ENCODE measurements at places on chromosomes 12 and 14.

GRCh38 chr12:13702381-13702780, 279.0 kb downstream of the GRIN2B start:
- no peak for DNase-seq

GRCh38 chr12:99049774-99050173, 404.7 kb downstream of the APAF1 start:
- no peak for DNase-seq

GRCh38 chr12:87140262-87140661, 884.1 kb upstream of the MGAT4C start:
- no peak for DNase-seq

DNA sequence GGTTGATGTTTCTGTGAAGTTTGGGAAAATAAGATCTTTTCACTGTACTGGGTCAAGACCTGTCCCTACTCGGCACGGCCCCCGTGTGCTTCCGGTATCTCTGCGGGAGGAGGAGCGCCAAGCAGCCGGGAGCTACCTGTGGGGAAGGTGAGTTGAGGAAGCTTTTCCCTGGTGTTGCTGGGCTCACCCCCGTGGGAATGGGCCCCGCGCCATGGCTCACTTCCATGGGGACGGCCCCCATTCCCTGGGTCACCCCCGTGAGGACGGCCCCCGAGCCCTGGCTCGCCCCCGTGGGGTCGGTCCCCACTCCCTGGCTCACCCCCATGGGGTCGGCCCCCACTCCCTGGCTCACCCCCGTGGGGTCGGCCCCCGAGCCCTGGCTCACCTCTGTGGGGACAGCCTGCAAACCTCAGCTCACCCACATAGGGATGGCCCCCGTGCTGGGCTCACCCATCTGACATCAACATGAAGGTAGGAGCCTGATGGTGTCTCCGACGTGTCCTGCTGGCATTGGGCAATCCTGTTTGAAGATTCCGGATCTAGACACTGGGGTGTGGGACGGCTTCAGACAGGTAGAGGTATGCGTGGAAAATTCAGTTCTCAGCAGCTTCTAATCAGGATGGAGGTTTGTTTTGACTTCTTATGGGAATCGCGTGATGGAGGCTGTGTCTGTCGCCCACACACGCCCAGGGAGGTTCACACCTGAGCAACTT, 9.1 kb downstream of the LRCOL1 start:
- no peak for DNase-seq

DNA sequence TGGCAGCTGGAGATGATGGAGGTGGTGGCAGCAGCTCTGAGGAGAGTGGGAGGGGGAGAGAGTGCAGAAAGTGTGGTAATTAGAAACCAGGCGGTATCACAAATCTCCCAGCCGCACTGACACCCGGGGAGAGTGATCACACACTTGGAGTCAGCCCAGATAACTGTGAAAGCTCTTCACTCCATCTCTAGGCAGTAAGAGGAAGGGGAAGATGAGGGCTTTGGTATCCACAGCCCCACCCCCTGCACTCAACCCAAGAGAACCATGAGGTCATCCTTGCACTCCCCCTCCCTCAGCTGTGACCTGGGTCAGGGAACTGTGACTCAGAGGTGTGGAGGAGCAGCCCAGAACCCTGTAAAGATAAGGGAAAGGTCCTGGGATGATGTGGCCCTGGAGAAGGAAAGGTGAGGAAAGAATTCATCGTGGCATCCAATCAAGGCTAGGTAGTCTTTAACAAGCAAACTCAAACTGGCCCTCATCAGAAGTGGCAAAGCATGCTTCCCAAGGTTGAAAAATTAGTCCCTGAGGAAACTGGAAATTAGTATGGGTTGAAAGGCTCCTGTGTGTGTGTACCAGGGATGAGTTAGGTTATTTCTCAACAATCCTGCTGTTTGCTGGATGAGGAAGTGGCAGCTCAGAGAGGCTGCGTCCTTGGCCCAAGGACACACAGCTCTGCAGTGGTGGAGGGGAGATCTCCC, 111.0 kb upstream of the LHX5 start:
- no peak for DNase-seq

GRCh38 chr14:89803542-89803941, 151.0 kb downstream of the EFCAB11 start:
- no peak for DNase-seq

GRCh38 chr12:105843561-105843960, 295.2 kb downstream of the NUAK1 start:
- no peak for DNase-seq

DNA sequence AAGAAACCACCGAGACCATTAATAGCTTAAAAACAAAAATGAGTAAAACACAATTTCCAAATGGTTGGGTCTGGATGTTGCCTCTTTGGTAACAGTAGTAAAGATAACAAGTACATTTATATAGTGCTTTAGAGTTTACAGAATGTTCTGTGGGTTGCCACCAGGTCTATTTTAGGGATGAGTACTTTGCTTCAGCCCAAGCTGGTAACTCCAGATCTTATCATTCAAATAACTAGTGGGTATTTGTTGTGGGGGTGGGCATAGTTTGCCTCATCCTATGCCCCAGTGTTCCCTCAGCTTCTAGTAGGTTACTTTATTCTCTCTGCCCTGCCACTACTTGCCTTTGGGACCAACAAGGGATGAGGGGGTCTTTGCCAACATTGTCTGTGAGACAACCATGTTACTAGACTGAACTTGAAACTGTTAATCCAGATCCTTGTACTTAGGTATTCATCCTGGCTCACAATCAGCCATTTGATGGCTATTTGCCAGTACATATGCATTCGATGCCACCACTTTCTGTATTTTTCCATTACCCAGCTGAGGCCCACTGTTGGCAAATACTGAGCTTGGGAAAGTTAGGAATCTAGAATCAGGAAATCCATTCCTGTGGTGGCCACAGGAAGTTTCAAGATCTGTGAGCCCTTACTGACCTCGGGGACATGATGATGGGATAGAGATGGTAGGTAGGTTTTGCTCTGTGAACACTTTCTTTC, 17.6 kb upstream of the AKAP6 start:
- no peak for DNase-seq

GRCh38 chr12:29883525-29883924, 99.8 kb upstream of the TMTC1 start:
- no peak for DNase-seq

- no peak for DNase-seq
These were observed 10.1 kb upstream of the ARID4A start for GRCh38 chr14:58288106-58288792.

DNA sequence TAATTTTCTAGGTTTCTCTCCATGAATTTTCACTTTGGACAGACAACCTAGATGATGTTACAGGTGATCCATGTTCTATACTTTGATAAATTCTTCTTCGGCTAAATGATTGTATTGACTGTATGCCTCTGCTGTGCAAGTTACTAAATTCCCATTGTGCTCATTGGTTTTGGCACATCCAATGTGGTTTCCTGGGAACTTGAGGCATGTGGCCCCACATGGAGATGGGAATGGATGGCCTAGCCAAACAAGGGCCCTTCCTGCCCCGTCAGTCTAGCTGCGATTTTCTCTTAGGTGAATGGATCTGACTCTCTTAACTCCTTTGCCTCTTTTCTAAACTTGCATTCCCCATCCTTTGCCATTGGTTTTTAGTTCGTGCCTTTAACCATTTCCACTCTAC, 186.2 kb downstream of the PELI2 start:
- DNase-seq, result no peak

DNA sequence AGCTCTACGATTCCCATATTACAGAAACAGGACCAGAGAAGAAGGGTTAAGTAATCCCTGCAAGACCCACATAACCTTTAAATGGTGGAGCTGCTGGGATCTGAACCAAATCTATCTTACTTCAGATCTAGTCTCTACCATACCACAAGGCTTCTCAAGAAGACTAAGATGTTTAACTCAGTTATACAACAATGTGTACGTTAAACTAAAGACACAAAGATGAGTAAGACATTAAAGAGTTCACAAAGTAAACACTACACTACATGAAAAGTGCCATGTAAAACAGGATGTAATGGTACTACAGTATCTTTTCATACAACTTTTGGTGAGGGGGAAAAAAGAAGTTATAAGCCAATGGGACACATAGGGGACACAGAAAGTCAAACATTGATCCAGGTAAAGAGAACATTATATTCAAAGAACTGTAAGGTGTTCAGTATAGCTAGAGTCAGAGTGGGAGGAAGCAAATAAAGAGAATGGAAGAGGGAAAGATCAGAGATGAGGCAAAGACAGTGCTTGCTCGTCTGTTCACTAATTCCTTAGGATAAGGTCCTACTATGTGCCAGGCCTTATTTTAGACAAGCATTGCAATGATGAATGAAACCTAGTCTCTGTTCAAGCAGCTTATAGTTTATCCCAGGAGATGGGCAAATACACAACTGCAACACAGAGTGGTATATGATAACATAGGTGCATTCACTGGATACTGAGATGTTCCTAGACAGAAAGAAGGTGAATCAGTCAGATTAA, 7.7 kb downstream of the TMED10 start:
- no peak for DNase-seq

GRCh38 chr12:33575346-33575745, 135.7 kb upstream of the SYT10 start:
- DNase-seq, result no peak

- DNase-seq, result no peak
These were observed 227.8 kb downstream of the TMEM117 start for GRCh38 chr12:44063671-44064070.

DNA sequence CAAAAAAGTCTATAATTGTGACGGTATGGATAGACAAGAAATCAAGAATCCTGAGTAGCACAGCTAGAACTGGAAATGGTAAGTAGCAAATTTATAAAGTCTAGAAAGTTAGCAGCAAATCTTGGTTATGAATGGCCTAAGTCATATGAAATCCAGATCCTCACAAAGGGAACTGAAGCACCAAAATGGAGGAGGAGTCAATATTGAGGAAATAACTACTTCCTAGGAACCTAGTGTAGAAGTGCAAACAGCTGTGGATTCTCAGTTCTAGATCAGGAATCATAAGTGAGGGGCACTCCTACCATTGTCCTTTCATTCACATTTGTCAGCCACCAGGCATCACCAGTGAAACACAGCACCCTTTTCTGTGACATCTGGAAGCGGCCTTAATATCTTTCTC, 202.2 kb upstream of the DCN start:
- DNase-seq, result no peak

DNA sequence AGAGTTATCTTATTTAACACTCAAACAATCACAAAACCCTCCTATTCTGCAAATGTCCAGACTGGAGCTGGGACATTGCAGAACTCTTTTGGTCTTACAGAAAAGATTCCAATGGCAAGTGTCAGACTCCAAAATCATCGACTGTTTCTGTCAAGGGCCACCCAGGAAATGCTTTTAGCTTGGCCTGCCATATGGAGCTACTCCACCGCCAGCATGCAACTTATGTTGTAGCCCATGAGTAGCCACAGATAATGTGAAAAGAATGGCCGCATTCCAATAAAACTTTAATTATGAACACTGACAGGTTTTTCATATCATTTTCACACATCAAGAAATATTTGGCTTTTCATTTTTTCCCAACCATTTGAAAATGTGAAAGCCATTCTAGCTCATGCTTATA, 57.5 kb downstream of the SYNE3 start:
- DNase-seq, result no peak

DNA sequence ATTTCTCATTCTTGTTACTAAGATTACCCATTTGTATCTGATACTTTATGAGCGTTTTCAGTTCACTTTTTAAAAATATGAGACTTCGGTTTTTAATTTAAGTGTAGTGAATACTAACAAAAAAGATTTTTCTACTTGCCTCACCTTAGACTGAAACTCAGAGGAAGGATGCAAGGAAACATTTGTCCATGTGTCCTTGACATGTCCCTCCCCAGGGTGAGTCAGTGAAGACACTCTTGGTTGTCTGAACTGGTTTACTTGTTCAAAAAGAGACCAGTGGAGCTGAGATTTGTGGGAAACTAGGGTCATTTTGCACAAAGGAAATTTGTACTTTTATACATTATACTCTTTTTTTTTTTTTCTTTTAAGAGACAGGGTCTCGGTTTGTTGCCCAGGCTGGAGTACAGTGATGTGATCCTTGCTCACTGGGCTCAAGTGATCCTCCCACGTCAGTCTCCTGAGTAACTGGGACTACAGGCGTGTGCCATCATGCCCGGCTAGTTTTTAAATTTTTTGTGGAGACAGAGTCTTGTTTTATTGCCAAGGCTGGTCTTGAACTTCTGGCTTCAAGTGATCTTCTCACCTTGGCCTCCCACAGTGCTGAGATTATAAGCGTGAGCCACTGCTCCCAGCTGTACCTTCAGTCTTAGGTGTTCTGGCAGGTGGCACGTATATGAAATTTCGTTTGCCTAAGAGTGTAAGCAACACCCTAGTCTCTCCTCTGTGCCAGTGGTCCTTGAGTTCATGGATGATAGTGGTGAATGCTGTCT, 56.7 kb downstream of the PPFIBP1 start:
- no peak for DNase-seq

- no peak for DNase-seq
These were observed 62.7 kb downstream of the RCOR1 start for GRCh38 chr14:102655137-102655536.

DNA sequence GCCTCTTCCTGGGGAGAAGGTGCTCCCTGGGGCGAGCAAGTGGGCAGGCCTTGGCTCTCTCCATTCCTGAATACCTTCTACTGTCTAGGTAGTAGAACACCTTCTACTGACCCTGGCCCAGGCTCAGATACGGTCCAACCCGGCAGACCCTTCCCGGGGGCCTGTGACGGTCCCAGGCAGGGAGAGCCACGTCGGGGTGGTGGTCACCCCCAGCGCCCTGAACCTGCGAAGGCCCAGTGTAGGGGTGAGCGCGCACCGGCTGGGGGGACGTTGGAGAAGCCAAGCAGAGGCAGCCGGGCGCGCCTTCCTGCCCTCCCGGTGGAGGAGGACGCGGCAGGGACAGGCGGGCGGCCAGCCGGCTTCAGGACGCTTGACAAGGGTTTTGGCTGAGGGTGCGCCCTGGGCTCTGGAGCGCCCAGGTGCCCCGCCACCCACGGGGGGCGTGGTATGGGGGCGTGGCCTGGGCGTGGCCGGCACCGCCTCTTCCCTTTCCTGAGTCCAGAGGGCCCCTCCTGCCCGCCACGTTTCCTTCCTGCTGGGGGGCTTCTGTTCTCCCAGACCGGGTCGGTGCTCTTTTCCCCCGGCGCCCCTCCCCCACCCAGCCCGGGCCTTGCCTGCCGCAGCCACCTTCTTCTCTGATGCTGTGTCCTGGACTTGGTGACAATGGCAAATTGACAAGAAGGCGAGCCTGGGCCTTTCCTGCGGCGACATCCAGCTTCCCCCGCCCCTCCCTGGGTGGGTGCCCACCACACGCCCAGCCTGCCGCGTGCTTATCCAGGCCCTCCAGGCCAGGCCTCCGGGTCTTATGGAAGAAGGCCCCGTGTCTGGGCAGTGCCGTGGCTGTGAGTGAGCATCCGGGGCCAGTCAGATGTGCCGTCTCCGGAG, 24.5 kb upstream of the PPP1R13B start:
- peak; percentile 91 for DNase-seq

DNA sequence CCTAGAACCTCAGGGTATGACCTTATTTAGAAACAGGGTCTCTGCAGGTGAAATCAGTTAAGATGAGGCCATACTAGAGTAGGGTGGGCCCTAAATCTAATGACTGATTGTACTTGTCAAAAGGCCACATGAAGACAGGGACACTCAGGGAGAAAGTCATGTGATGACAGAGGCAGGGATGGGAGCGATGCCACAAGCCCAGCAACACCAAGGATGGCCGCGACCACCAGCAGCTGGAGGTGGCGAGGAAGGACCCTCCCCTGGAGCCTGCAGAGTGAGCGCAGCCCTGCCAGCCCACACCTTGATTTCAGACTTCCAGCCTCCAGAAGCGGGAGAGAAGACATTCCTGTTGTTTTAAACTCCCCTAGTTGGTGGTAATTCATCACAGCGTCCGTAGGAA, 199.9 kb downstream of the PHETA1 start:
- DNase-seq, result no peak
